Omental fat pad (tissue), 4 donors: ENCODE measurements at places on chromosomes 6 and 20.
A peak's percentile ranks its signal among the peaks of the same experiment; 100 is the strongest.

DNA sequence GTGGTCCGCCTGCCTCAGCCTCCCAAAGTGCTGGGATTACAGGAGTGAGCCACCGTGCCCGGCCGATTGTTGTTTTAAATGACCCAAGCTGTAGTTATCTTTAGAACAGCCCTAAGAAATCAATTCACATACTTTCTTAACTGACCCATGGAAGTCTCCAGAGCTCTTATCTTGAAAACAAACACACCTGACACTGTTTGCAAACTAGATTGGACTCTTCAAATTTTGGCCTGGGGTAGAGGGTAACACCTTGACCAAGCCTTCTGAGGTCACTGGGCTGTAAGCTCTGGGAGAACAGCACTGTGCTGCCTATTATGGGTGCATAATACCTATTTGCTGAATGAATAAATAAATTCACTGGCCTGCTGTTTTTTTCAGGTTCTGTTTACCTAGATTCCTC lies 190.6 kb downstream of the AIG1 start:
- DNase-seq: no peak

DNA sequence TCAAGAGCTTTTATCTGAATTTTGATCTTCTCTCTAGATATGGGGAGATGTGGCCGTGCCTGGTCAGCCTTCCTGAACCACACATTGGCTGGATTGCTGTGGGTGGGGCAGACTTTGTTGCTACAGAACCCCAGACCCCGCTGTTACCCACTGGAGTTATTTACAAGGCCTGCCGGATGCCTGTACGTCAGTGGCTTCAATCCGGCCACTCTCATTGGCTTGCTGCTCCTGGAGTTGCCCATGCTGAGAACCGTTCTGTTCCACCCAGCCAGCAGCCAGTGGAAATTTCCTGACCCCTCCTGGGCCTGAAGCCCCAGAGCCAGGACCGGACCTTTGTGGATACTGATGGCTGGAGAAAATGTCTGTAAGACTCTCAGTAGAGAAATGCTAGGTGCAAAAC lies 101.9 kb downstream of the TFAP2C start:
- DNase-seq: no peak

DNA sequence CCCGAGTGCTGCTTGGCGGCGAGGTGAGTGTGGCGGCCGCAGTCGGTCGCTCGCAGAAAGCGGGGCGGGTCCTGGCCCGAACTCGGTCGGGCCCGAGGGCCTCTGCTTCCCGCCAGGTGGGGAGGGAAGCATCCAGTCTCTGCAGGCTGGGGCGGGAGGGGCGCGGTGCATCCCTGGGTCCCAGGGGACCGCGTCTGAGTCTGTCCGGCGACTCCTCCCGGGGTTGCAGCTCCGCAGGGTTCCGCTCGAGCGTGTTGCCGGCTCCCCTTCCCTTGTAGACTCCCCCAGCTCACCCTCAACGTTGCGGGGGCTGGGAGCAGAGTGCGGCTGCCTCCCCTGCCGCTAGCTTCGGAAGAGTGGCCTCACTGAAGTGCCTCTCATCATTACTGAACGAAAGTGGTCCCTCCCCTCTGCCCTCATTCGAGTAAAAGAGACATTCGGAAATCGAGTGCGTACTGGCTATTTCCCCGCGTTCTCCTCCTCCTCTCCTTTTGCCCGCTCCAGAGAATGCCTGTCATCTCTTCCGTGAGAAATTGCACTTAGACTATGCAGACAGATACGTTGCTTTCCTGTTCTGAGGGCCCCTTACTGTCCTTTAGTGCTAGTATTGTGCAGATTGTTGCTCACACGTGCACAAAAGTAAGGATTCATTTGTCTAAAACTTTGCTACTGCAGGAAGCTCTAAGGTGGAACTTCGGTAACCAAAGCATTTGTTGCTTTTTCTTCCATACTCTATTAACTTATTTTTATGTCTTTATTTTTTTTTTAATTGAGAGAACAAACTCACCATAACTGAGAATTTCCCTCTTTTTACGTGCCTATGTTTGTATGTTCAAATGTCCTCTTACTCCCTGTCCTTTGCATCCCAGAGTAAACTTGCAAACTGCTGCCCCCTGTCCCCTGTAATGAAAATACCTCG lies 751 bp downstream of the MAP3K4 start:
- DNase-seq: no peak

DNA sequence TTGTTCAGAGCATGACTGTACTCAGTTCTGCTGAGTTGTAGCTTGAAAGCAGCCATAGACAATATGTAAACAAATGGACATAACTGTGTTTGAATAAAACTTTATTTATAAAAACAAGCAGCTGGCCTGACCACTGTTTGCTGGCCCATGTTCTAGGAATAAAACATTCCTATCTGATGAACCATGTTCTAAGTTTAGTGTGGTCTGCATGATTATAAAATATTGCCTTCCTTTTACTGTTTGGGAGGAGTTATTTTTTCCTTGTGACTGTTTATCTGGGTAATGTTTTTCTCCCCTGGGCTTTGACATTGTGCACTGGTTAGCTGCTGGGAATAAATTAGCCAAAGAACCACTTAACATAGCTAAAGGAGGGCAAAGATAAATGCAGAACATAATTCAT lies 55.1 kb downstream of the CDS2 start:
- no peak for DNase-seq

DNA sequence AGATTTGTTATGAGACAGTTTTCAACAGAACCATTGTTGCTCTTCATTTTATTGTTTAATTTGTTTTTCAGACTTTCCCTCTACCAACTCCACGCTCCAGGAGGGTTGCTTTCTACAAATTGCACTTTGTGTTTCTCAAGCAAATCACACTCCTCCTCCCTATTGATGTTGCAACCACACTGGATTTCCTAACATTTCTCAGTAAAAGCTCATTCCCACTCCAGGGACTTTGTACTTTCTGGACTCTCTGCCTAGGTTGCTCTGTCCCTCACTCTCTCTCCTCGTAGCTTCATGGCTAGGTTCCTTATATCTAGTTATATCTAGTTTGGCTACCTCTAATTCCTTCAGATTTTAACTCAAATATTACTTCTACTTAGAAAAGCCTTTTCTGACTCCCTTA lies 20.3 kb downstream of the PGK2 start:
- no peak for DNase-seq

- DNase-seq: no peak
Measured at GRCh38 chr6:113762641-113763040, 94.5 kb upstream of the MARCKS start.

DNA sequence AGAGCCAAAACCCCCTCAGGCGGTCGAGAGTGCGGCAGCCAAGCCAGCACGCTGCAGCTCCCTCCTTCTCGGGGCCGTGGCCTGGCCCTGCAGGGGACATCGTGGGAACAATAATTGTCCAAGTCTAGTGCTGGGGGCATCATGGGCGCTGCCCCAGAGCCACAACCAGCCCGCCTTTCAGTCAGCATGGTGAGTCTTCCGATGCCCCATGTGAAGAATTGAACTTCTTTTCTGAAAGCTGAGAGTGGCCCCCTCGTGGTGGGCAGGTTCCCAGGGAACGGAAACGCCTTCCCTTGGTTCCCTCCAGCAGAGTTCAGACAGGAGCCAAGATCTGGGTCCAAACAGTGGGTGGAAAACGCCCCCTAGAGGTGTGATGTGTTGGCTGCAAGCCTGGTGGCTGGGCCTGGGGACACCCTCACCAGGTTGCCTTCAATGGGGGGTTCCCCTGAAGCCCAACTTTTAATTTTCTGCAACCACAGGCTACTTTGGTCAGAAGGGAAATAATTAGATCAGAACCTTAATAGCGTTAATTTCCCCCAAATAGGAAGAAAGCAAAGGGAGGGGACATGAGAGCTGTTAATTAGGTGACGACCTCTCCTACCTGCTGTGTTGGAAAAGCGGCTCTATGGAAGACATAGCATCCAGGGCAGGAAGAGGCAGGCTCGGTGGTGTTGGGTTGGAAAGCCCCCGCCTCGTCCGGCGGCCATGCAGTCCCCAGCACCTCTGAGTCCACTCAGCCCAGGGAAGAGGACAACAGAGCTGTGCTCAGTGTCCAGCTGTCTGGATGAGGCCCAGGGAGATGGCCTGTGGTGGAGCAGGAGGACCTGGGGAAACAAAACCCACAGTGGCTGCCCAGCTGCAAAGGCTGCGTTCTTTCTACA lies 4.7 kb upstream of the MRGBP start:
- DNase-seq: peak; percentile 54

DNA sequence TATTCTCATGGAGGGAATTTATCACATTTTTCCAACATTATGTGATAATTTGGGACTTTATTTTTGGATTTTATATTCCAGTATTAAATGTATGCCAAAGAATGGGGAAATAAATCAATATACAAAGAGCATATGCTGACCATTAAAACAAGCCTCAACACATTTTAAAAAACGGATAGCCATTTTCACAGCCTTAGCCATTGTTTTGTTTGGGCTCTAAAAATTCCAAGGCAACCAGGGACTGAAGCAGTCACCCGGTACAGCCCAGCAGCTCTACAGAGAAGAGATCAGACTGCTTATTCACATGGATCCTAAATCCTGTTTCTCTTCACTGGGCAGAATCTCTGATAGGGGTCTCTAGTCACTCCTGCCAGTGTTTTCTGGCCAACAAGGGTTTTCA lies 150.2 kb upstream of the OGFRL1 start:
- no peak for DNase-seq

DNA sequence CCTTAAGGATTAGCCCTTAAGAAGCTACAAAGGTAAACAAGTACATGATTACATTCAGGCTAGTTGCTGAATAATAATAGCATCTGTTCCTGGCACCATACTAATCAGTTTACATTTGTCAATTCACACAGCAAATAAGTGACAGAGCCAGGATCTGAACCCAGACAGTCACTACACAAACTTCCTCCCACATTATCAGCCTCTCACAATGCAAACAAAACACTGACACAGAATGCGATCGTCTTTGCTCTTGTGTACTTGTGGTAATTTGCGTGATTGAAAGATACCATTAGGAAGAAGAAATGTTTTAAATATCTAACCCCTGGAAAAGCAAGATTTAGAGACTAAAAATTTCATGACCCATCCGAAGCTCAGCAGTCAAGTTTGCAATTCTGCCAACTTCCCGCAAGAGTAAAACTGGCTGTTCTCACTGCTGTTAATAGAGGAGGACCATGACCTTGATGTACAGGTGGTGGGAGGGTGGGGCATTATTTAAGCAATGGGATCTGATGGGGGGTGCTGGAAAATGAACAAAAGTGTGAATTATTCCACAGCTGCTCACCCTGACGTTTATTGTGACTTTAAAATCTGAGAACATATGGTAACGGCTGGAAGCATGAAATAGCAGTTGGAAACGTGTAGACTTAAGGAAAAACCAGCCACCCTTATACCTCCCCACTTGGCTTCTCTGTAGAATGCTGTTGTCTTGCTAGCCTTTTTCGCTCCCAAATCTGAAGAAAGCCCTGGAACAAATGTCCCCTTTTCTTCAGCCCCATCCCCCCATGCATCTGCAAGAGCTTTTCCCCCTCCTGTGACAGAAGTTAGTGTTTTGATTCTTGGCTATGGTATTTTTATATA lies 95.3 kb upstream of the ARMC2 start:
- DNase-seq: no peak
